ENCODE measurements at places on chromosomes 12 and 14.

DNA sequence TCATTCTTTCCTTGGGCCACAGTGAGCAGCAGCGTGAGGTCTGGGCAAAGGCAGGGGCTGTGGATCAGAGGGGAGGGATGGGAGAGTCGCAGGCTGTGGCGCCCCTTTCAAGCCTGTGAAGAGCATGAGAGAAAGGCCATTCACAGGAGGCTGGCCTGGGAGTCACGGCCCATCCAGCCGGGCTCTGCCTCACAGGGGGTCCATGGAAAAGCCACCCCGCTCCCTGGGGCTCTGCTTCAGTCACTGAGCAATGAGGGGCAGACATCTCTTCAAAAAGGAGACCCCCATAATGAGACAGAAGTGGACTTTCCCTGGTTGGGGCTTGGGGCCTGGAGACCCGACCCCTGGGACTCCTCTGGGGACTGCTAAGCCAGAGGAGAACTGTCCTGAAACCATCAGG, 117.0 kb upstream of the GSC start:
- no peak for DNase-seq

- DNase-seq, result no peak
These were observed 265.6 kb downstream of the AACS start for GRCh38 chr12:125330645-125331341.

DNA sequence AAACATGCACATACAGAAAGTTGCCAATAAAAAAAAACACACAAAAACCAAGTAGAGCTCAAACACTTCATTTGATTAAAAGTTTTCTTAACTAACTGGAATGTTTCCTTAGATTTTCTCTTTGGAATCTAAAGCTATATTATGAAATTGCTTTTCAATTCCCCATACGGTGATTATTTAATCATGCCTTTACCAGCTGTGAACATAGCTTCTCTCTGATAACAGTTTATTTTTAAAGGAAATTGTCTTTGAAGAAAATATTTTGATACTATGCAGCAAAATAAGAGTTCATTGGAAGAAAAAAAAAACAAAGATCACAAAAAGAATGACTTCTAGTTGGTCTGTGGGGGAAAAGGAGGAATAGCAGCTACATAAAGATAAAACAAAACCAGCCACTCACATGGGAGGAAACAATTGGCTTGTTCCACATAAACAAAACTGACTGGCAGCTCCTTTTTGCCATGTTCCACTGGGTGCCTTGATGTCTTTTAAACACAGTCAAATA, 71.4 kb downstream of the BMP4 start:
- no peak for DNase-seq

- DNase-seq, result no peak
These were observed 14.2 kb upstream of the CARMIL3 start for GRCh38 chr14:24037658-24038037.

- DNase-seq, result no peak
These were observed 600 bp upstream of the LAG3 start for GRCh38 chr12:6771509-6772330.

DNA sequence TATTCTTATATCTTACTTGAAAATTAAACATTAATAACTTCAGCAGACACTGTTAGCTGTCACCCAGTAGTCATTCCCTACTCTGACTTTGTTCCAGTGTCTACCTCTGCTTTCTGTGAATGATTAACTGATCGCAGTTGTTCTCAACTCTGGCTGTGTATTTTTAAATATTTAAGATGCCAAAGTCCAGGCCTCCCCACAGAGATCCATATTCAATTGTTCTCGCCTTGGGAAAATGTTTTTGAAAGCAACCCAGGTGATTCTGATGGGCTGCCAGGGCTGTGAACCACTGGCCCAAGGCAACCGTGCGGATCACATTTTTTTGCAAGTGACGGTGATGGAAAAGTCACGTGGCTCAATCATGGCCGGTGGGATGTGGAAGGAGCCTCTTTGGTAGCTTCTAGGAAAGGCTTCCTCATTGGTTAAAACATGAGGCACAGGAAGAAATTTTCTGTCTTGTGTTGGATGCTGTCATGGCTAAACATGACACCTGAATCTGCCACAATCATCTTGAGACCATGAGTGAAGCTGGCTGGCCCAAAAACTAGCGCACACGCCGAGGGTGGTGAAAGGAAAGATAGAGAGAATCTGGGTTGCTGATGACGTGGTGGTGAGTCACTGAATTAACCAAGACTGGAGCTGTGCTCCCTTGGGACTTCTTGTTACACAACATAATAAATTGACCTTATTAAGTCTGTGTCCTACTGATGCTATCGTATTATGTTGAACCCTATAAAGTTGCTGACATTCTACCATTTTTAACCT, 37.2 kb downstream of the RDH12 start:
- no peak for DNase-seq

- peak; percentile 7 for DNase-seq
These were observed 169.0 kb downstream of the PRIMA1 start for GRCh38 chr14:93619176-93619793.

- DNase-seq, result peak; percentile 15
These were observed 175.3 kb downstream of the TSPAN9 start for GRCh38 chr12:3252450-3252891.

DNA sequence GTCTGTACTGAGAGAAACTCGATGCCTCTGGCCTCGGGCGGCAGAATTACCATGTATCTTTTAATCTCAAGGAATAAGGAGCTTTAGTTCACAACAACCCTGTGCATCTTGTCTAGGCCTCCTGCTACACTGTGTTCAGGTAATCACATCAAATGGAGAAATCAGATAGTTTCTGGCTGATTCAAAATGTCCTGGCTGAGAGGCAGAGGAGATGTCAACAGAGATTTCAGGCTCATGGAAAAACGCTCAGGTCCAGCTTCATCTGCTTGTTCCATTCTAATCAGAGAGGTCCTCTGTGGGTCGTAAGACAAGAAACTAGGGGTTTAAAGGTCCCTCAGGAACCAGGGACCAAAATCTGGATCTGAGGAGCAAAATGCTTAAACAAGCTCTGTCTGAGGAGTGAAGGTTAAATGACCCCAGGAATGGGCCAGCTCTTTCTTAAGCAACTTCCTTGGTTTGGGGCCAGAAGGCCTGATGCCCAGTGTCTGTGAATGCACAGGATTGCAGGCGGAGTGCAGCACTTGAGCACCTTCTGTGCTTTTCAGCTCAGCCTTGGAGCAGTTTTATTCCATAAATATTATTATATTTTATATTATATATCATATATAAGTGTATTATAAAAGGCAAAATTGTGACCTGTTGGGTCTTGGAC, 170.2 kb upstream of the PRICKLE1 start:
- DNase-seq, result no peak

DNA sequence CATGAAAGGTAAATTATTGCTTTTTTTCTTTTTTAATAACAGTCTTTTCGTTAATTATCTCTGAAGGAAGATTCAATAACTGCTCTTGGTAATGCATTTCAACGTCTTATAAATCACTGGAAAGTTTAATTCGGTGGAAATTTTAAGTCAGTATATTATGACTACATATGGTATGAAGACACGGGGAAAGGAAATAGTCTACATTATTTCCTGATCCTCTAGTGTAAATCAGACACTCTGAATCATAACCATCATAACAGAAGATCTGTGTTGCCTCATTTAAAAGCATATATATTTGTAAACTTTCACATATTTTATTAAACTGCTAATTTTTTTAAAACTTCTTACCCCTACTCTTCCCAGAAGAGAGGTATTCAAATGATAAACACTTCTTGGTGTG, 53.7 kb downstream of the EFCAB11 start:
- no peak for DNase-seq

DNA sequence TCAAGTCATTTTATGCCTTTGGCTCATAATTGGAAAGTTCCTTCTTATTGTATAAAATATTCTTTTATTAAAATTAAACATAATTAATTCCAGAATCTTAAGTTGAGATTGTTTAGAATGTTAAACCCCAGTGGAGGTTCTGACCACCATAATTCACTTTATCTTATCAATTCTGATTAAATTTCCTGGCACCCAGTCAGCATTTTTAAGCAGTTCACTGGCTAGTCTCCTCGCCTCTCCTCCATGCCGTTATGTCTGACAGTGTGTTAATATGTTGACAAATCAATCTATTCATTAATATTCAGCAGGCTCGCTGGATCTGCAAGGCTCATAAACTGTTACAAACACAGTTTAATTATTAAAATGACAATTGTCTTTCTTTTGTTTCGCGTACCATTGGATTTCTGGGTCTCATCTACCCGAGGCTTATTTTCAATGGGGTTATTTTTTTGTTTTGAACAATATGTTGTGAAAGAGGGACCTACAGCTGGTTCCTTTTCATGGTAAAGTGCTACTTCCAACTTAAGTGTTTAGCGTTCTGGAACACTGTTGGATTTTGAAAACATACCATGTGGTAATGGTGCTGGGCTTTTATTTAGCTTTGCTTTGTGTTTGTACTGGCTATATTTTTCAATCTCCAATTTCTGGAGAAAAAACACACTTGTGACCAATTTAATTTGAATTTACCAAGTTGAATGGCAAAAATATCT, 339.7 kb downstream of the PRKD1 start:
- DNase-seq, result no peak

- no peak for DNase-seq
These were observed 225.1 kb upstream of the CRY1 start for GRCh38 chr12:107318556-107318805.

- no peak for DNase-seq
These were observed 493.5 kb downstream of the NAV3 start for GRCh38 chr12:78324234-78324633.

- no peak for DNase-seq
These were observed 70.1 kb downstream of the EP400 start for GRCh38 chr12:132019891-132020290.

DNA sequence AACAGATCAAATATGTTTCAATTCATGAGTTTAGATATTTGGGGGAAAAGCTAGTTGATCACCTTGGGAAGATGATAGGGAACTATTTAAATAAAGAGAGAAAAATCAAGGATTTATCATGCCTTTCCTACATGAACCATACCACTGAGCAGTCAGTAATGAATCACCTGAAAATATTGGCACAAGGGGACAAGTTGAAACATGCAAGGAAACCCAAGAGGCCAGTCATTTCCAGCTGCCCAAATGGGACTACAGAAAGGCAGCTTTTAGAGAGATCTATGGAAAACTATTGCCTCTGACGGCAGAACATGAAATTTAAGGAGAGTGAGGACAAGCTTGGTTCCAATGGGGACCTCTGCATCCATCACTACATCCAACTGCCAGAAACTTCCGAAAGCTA, 14.1 kb upstream of the ETV6 start:
- DNase-seq, result no peak

DNA sequence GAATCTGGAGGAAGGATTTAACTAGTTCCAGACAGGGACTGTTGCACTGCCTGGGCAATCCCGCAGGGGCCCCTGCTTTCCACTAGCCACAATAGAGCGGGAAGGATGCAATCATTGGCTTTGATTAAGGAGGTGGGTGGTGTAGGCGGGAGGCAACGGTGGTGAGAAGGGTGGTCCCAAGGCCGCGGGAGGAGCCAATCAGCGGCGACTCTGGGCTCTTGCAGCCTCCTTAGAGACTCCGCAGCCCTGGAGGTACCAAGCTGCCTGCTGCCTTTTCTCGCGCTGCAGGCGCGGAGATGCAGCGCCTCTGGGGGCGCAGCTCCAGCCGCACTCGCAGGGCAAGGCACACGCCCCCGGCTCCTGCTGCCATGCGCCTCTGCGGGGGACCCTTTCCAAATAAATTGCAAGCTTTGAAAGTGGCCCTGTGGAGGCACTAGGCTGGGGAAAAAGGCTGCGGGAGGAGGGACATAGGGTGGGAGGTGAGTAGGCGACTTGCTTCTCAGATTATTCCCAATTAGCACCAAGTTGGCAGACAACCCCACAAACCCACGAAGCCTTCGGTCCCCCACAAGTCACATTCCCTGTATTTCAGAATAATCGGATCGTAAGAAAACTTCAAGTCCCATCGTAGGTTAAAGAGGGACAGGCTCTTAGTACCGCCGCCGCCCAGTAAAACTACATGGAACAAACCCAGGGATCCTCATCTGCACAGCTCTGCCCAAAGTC, 858 bp upstream of the KCNA1 start:
- no peak for DNase-seq

DNA sequence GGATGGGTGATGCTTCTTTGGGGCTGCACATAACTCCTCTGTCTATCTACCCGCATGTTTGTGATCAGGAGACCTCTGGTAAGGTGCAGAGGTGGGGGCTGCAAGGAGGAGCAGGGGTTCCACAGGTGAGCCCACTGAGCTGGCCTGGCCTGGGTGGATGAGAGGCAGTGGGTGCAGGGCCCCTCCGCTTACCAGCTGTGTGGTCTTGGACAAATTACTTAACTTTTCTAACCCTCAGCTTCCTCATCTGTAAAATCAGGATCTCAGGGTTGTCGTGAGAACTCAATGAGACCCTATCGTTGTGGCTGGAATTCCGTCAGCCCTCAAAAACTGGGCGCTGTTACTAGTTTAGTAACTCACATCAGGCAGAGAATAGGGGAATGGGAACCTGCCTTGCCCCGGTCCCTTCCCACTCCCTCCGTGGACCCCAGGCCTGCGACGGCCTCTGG, 7.5 kb downstream of the PTPN6 start:
- no peak for DNase-seq

DNA sequence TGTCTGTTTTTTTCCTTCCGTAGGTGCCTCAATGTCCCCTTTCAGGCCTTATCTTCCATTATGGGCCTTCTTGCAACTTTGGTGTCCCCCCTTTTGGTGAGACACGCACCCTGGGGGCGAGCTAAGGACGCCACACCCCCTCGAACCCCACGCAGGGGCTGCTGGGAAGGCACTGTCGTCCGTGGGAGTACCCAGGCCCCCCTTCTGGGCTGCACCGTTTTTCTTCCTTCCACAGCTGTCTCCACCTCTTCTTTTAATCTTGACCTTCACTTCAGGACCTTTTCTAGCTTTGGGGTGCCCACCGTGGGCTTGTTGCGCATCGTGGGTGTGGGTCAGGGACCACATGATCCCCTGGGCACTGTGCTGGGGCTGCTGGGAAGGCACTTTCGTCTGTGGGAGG, 271.8 kb downstream of the ALG10 start:
- DNase-seq, result no peak

DNA sequence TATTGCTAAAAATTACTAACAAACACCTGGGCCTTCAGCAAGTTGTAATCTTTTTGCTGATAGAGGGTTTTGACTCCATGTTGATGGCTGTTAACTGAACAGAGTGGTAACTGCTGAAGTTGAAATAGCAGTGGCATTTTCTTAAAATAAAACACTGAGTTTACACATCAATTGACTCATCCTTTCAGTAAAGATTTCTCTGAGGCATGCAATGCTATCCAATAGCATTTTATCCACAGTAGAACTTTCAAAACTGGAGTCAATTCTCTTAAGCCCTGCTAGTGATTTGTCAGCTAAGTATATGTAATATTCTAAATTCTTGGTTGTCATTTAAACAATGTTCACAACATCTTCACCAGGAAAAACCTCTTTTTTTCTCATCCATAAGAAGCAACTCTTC, 59.5 kb downstream of the CMAS start:
- no peak for DNase-seq

GRCh38 chr14:23444314-23444713, 8.9 kb upstream of the MYH7 start:
- no peak for DNase-seq

- DNase-seq, result no peak
These were observed 229.1 kb downstream of the MON2 start for GRCh38 chr12:62695696-62696095.

GRCh38 chr12:1796515-1797010, 23.8 kb upstream of the LRTM2 start:
- no peak for DNase-seq

- no peak for DNase-seq
These were observed 5.4 kb downstream of the SFSWAP start for GRCh38 chr12:131716282-131716681.

GRCh38 chr12:132723764-132724140, 13.1 kb downstream of the PGAM5 start:
- DNase-seq, result no peak

- DNase-seq, result no peak
These were observed 244.2 kb downstream of the KSR2 start for GRCh38 chr12:117724543-117724942.

- DNase-seq, result no peak
These were observed at the start of gene GPR135 for GRCh38 chr14:59465316-59466135. Gene GPR135 (minus strand): TSS chr14:59465380. CDS start chr14:59465226, 154 bp downstream.
